CD4-positive, alpha-beta T cell treated with Interleukin-1 beta for 1 hour (primary cell): ENCODE measurements at places on chromosomes 12 and 14.

- DNase-seq, result peak; percentile 46
Measured at GRCh38 chr14:99287269-99287942, 15.4 kb upstream of the BCL11B start.

DNA sequence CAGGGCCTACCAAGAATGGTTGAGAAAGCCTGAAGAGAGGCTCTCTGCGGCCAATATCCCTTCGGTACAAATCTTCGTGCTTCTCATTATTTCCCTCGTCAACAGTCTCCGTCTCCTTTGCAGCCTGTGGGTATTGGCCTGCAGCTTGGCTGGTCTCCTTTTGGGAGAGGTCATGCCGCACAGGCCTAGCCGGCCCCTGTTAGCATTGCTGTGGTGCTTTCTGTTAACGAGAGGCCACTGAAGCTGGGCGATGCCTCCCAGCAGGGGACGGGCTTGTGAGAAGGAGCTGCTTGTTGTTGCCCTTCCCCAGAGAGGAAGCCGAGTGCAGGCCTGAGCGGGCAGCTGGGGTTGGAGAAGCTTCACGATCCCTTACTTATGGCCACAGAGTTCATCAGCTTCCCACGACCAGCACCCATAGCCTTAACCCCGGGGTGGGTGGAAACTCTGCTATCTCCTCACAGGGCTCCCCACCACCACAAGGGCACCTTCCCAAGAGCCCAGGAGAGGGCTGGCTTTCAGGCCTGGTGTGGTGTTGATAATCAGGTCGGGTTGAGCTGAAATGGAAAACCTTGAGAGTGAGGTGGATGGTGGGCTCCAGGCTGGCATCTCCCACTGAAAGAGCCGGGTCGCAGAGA, 228.6 kb downstream of the ZFP36L1 start:
- DNase-seq, result no peak

GRCh38 chr14:42002141-42002540, 395.5 kb downstream of the LRFN5 start:
- DNase-seq, result no peak

DNA sequence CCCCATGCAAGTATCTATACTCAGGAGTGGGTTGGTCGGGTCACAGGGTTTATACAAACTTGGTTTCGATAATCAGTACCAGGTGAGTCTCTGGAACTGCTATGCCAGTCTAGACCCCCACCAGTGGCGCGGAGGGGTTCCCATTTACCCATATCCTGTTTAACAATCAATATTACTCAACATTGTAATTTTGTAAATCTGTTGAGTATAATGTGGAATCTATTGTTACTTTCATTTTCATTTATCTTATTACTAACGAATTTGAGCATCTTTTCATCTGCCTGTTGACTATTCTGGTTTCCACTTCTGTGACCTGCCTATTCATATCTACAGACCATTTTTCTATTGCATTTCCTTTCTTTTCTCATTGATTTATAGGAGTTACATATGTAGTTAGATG, 275.2 kb upstream of the CRY1 start:
- DNase-seq, result no peak

DNA sequence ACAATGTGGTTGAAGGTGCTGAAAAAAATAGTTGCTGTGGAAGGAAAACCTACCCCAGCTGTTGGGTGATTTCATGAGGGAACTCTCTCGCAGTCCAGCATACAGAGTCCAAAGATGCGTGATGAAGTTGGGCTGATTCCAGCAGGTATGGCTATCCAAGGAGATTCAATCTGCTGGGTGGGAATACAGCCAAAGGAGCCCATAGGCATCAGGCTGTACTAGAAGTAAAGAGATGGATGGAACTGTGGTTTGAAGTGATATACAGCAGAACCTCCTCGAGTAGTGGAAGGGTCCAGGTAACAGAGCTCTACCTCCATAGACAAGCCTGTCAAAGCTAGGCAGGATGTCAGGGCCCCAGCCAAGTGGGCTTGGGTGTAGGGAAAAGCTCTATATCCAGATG, 11.5 kb upstream of the TMTC2 start:
- no peak for DNase-seq

DNA sequence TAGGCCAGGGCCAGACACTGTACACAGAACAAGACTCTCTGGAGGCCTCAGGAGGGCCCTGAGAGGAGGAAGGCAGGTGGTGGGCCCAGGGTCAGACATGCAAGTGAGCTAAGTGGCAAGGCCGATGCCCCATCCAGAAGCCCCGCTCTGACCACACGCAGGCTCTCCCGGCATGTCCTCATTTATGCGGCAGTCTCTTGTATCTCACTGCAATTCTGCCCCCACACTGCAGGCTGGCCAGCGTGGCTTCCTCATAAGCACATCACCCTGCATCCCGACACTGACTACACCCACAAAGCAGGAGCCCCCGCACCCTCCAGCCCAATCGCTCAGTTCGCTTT, 17.5 kb downstream of the SSH1 start:
- DNase-seq, result no peak

GRCh38 chr14:83988275-83988674, 1541.7 kb upstream of the FLRT2 start:
- DNase-seq, result no peak

GRCh38 chr14:50352584-50352983, 40.5 kb downstream of the DMAC2L start:
- DNase-seq, result no peak

GRCh38 chr12:124861492-124861891, 2.2 kb downstream of the SCARB1 start:
- DNase-seq, result no peak

- DNase-seq, result no peak
Measured at GRCh38 chr14:72716476-72716875, 177.4 kb downstream of the DPF3 start.

GRCh38 chr14:87008965-87009364, 984.0 kb downstream of the GALC start:
- no peak for DNase-seq

- DNase-seq, result no peak
Measured at GRCh38 chr12:69457433-69457832, 12.8 kb upstream of the FRS2 start.

- DNase-seq, result no peak
Measured at GRCh38 chr12:124082012-124082411, 109.0 kb downstream of the ZNF664 start.

- DNase-seq, result no peak
Measured at GRCh38 chr12:53712059-53712643, 15.1 kb downstream of the CALCOCO1 start.

- DNase-seq, result no peak
Measured at GRCh38 chr12:10941916-10942607, 3.0 kb upstream of the TAS2R14 start.

GRCh38 chr14:96214793-96215192, 10.2 kb downstream of the BDKRB2 start:
- no peak for DNase-seq

- no peak for DNase-seq
Measured at GRCh38 chr12:32559434-32559833, 119.7 kb upstream of the DNM1L start.

- DNase-seq, result peak; percentile 15
Measured at GRCh38 chr14:64800000-64800399, 79.7 kb downstream of the SPTB start.
